NCI-H1694 (cell line): ENCODE measurements at places on chromosomes 12 and 14.
A peak's percentile ranks its signal among the peaks of the same experiment; 100 is the strongest.

- no peak for DNase-seq
Measured at GRCh38 chr14:49951691-49952345, 58.9 kb downstream of the ARF6 start.

DNA sequence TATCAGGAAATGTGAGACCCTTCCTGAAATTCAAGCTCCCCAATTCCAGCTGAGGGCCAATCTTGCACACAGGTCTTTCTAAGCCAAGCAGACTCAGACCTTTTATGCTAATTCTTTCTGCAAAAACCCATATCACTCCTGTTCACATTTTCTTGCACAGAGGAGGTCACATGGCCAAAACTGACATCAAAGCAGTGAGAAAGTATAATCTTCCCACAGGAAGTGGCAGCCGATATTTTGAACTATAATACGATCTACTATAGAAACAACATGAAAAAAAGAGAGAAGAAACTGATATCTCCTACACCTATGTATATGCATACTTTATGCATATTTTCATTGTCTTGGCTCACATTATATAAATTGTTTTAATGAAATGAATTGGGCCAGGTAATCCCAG, 132.9 kb upstream of the SSTR1 start:
- DNase-seq = no peak

DNA sequence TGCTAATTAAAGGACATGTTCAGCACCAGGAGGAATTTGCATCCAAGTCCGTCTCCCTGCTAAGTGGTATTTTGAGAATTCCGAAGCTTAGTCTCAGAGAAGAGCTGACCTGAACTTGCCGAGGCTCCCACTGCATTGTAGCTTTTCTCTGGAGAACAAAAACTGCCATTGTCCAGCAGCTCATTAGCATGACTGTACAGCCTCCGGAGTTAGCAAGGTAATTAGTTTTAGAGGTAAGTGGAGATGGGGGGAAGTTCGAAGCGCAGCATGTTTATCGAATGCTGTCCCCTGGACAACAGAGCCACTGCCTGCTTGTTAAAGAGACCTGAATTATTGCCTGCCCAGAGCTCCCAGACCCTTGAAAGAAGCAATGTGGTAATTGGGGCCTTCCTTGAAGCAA, 160.3 kb upstream of the PELI2 start:
- no peak for DNase-seq

GRCh38 chr12:64585104-64585503, 25.2 kb upstream of the RASSF3 start:
- DNase-seq = no peak

DNA sequence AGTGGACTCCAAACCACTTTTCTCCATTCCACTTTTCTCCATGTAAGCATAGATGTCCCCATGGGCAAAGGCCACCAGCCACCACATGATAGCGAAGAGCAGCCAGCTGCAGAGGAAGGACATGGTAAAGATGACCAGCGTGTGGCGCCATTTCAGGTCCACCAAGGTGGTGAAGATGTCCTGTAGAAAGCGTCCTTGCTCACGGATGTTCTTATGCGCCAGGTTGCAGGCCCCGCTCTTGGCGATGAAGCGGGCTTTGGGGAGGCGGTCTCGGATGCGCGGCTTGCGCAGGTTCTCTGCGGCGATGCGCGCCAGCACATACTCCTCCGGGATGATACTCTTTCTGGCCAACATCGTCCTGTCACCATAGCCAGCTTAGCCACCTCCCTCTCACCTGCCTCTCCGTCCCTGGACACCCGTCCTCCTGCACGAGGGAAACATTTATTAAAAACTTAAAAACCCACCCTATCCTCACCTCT, 1.2 kb downstream of the KCNJ8 start:
- no peak for DNase-seq

DNA sequence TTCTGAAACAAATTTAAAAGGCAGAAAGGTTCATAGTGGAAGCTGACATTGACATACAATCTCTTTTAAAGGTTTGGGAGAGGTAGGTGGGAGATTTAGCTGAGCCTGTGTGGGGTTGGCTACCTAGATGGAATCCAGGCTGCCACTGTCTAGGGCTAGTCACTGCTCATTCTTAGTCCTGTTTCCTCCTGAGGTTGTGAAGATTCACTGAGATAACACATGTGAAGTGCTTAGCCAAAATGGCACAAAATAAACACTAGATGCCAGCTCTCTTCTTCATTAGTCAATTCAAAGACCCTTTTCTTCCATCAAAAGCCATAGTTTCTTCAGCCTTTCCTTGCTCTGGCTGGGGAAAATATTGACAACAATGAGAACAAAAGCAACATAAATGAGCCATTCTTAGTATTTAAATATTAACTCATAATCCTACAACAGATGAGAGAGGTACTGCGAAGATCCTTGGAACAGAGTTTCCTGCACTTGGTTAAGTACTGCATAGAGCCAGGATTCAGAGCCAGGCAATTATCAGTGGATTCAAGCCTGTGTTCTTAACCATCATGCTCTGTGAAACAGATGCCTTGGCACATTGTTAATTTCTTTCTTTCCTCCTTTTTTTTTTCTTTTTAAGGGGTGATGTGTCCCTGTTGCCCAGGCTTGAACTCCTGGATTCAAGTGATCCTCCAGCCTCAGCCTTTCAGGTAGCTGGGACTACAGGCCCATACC, 3.5 kb downstream of the MYF6 start:
- DNase-seq = no peak

DNA sequence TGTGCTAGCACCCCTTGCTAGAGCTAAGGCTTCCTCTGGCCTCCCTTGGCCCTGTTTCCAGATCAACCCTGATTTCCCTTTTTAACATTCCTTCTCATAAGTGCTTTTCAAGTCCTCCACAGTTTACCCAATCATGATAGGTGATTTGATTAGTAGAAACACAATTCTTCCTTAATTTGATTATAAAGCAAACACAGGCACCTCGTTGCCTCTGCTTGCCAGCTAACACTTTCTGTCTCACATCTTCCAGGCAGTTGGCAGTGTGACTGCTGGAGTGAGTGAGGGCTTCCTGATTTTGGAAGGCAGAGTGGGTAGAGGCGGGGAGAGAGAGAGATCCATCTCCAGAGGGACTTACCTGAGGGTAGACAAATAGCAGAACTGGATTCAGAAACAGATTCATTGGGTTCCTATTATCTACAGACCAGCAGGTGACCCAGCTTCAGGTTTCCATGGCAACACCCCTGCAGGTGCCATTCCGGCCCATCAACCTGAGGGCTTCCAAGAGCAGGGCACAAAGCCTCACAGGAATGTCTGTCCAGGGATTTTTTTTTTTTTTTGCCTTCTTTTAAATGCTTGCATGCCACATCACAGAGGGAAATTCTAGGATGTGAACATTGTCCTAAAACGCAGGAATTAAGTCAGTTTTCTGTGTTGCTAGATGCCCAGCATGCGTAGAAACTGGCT, 77.7 kb downstream of the PLXNC1 start:
- no peak for DNase-seq

DNA sequence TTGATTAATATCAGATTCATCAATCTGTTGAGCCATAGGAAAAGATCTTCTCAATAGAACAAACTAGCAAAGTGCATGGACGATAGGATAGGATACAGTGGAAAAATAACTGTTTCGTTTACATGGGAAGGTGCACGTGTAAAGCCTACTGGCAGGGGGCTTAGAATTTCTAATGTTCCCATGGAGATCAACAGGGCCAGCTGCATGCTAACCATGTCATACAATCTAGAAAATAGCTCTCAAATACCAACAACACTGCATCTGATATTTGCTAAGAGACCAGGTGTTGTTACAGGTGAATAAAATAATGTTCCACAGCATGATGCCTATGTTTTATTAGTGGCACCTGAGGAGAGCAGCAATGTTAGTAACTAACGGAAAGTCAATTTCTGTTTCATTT, 72.5 kb downstream of the ACSS3 start:
- DNase-seq = peak; percentile 31

- DNase-seq = no peak
Measured at GRCh38 chr14:21352587-21352986, 31.2 kb downstream of the SUPT16H start.

GRCh38 chr12:26523708-26524150, 309.3 kb downstream of the ITPR2 start:
- DNase-seq = no peak

DNA sequence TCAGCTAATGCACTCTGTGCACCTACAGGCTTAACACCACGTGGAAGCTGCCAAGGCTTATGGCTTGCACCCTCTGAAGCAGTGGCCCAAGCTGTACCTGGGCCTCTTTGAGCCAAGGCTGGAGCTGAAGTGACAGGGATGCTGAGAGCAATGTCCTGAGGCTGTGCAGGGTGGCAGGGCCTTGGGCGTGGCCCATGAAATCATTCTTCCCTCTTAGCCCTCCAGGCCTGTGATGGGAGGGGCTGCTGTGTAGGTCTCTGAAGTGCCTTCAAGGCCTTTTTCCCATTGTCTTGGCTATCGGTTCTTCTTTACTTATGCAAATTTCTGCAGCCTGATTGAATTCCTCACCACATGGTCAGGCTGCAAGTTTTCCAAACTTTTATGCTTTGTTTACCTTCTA, 47.4 kb upstream of the TMTC1 start:
- no peak for DNase-seq

DNA sequence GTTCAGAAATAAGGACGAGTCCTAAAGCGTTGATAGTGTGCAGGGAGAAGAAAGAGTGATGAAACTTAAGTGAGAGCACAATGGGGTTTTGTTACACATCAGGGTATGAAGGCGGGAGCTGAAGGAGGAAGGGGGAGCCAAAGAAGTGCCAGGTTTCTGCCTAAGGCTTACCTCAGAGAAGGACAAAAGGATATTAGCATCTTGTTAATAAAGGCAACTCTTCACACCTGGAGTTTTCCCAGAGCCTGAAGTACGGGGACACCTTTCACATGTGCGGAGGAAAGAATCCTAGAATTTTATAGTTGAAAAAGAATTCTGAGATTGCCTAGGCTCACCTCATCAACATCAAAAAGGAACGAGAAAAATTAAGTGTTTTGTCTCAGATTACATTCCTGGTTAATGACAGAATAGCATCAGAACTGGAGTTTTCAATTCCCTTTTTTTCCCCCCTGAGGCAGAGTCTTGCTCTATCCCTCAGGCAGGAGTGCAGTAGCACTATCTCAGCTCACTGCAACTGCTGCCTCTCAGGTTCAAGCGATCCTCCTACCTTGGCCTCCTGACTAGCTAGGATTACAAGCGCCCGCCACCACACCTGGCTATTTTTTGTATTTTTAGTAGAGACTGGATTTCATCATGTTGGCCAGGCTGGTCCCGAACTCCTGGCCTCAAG, 2.2 kb upstream of the SAV1 start:
- DNase-seq = no peak

- no peak for DNase-seq
Measured at GRCh38 chr12:44286336-44286735, 450.5 kb downstream of the TMEM117 start.

DNA sequence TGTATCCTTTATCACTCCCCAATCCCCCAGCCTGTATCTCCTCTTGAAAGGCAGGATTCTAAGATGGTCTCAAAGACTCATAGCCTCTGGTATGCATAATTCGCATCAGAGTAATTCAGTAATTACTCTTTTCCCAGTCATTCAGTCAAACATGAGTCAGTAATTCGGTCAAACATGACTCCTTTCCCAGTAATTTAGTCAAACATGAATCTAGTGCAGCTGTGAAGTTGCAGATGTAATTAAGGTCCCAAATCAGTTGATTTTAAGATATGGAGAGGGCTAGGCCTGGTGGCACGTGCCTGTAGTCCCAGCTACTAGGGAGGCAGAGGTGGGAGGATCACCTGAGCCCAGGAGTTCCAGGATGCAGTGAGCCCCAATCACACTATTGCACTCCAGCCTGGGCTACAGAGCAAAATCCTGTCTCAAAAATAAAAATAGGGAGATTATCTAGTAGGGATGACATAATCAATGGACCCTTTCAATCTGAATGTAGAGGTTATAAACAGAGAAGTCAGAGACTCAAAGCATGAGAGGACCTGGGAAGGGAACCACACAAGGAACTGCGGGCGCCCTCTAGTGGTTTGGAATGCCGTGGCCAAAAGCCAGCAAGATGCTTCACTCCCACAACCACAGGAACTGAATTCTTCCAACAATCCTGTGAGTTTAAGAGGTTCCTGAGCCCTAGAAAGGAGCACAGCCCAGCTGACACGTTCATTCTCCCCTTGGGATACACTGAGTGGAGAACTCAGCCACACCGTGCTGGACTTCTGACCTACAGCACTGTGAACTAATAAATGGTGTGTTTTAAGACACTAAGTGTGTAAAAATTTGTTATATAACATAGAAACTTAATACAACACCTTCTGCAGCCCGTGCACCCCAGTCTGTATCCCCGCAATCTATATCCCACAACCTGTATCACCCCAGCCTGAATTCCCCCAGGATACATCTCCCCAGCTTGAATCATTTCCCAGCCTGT, 14.3 kb upstream of the ARMH4 start:
- DNase-seq = peak; percentile 84

DNA sequence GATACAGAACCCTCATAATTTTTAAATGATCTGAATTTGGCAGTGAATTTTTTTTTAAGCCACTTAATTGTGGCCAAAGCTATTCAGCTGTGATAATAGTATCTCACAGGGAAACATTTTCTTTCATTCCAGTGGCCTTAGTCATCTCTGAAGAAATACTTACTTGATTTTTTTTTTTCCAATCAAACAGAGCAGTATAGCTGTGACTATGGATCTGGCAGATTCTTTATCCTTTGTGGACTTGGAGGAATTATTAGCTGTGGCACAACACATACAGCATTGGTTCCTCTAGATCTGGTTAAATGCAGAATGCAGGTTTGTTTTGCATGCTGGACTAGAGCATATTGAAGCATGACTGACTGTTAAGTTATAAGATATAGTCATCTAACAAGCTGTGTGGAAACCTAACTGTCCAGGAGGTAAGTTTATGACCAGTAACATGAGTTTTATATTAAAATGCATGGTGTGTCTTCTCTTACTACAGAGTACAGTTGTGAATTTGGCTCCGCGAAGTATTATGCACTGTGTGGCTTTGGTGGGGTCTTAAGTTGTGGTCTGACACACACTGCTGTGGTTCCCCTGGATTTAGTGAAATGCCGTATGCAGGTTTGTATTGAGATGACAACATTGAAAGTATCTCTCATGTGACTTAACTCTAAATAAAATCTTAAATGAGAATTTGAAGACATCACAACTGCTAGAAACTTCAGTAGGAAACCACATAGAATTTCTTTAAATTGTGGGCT, 1.9 kb downstream of the SLC25A3 start:
- DNase-seq = no peak

DNA sequence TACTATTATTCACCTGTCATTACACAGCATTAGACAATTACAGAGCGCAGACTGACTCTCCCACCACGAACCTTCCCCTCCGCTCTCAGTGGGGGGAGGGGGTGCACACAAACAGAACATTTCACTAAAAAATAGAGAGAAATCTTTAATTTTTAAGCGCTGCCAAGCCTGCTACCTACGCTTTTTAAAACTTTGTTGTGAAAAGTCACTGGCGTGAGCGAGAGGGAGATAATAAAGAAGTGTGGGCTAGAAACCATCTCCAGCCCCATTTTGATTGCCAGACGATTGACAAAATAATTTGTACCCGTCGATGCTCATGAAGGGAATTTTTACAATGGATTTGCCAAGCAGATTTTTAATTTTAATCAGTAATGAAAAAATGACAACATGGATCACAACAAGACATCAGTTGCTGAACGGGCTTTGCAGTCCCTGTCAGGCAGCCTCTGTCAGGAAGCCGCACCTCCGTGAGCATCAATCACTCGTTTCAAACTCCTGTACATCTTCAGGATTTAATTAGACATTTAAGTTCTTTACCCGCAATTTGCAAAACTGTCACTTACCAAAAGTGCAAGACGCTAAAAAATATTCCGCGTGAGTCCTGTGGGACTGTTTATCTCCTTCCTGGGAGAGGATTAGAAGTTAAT, 209.1 kb downstream of the BCL11B start:
- no peak for DNase-seq
